ENCODE measurements at places on chromosomes 5 and 9.

GRCh38 chr9:127075624-127076372 is 46.6 kb downstream of the ANGPTL2 start:
- no peak for DNase-seq

- no peak for DNase-seq
Measured at GRCh38 chr5:110250355-110250754, 476.1 kb downstream of the TMEM232 start.

DNA sequence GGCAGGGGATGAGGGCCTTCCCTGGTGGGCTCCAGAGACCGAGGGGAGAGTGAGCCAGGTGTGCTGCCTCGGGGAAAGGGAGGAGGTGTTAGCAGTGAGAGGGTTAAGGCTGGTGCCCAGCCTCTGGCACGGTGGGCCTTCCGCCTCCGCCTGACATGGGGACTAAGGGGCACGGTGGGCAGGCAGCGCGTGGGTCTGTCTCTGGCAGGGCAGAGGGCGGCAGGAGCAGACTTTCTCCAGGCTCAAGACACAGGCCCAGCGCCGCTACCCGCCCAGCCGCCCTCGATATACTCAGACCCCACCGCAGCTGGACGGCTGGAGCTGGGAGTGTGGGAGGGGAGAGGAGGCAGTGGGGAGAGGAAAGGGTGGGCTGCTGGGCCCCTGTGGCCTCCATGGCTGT is 14.9 kb upstream of the FRMPD1 start:
- no peak for DNase-seq

DNA sequence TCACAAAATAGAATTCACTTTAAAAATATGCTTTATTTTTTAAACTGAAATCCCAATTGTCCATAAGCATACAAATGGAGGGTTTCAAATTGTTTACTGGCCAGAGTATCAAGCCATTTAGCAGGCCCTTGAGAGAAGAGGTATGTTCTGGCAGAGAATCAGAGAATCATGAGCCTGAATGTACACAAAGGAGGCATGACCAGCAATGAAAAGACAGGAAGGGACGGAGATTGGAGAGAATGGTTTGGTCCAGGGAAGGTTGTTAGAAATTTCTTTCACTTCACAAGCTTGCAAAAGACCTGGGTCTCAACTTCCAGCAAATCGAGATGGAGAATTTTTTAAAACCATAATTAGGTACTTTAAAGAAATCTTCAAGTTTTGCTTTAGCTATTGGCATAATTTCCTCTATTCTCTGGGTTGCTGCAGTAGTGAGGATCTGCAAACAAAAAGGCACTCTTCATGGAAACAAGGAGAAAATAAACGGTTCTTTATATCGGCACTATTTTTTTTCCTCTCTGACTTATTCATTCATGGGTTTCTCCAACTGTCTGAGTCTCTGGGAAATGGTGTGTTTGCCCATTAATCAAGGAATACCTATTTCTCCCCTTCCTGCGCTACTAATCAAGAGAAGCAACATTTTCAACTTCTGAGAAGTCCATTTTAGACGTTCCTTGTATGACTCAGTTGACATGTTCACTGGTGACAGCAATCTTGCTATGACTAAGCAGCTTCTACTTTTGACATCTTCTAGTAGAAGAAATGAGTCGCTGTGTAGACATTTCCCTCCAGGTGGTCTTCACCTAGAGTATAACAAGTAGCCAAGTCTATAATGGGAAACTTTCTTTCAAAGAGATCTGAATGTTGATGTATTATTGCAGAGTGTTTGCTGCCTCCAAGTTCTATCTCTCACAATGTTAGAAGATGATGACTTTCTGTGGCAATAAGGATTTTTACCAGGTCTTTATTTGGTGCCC is 23.1 kb upstream of the ERCC6L2 start:
- no peak for DNase-seq

GRCh38 chr9:35650341-35651158 is at the start of gene SIT1:
Gene SIT1, minus strand, starts transcription at chr9:35650931. Its CDS starts 78 bp downstream, at chr9:35650853.
- no peak for DNase-seq

DNA sequence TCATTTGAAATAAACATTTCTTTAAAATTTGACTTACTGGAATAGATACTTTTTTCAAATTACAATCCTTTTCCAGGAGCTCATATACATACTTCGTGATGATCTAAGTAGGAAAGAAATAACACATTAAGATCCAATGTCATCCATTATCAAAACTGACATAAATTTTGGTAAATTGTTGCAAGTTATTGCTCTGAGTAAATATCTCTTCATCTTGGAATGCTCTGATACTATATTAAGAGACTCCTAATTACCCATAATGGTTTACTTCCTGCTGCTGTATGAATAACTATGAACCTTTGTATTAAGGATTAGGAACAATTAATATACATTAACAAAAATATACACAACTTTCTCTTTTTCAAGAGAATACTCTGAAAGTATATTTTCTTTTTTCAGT is 223.0 kb upstream of the POU5F2 start:
- DNase-seq: no peak

DNA sequence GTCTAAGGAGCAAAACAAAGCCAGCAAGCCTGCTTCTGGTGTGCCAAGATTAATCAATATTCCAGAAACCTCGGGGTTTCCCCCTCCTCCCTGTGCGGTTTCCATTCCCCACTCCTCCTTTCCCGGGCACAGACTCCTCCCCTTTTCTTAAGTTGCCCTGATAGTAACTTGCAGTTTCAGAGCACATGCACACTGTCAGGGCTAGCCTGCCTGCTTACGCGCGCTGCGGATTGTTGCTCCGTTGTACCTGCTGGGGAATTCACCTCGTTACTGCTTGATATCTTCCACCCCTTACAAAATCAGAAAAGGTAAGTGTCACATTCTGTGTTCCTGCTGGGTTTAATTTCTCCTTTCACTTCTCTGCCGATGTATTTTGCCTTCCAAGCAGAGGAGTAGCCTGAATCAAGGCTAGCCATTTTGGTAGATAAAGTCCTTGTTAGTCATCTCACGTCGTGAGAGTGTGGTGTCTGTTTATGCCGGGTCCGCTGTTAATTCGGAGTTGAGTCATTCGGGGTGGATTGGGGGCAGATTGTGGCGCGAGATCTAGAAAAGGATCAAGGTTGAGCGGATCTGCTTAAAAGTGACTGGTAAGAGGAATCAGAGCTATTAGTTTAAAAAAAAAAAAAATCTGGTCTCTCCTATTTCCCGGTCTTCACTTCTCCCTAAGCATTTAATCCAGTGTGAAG is at the start of gene SLC1A3:
Gene SLC1A3, plus strand, starts transcription at position 179 of the 686 bp plus-strand sequence. CDS start 1,818 bp downstream, outside the sequence.
- DNase-seq: no peak

GRCh38 chr5:178486239-178486641 is 104.0 kb downstream of the COL23A1 start:
- DNase-seq: no peak

- DNase-seq: peak; percentile 100
Measured at GRCh38 chr9:16705111-16705604, 165.3 kb downstream of the BNC2 start.

GRCh38 chr5:34016222-34016621 is 8.4 kb upstream of the AMACR start:
- DNase-seq: no peak

DNA sequence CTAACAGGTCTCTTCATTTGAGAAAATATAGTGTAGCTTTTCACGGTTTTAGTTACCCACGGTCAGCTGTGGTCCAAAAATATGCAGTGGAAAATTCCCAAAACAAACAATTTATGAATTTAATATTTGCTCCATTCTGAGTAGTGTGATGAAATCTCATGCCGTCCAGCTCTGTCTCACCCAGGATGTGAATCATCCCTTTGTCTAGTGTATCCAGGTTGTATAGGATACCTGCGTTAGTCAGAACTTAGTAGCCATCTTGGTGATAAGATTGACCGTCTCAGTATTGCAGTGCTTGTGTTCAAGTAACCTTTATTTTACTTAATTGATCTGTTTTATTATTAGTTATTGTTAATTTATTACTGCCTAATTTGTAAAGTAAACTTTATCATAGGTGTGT is 41.1 kb downstream of the NDUFS4 start:
- no peak for DNase-seq

DNA sequence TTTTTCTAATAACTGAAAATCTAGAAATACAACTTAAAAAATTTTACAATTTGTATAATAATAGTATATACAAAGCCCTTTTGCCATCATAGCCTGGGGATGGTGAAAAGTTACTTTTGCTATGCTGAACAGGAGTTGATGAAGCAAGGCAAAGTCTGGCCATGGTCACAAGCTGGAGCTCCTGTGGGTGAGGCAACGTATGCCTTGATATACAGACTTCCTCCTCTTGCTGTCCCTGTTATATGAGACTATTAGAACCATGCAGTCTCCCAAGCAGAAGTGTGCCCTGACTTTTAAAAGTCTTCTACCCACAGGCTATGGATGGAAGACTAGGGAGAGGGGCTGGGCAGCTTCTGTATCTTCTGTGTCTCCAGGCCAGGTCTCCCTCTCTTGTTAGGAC is 15.7 kb downstream of the FAM151B start:
- no peak for DNase-seq

DNA sequence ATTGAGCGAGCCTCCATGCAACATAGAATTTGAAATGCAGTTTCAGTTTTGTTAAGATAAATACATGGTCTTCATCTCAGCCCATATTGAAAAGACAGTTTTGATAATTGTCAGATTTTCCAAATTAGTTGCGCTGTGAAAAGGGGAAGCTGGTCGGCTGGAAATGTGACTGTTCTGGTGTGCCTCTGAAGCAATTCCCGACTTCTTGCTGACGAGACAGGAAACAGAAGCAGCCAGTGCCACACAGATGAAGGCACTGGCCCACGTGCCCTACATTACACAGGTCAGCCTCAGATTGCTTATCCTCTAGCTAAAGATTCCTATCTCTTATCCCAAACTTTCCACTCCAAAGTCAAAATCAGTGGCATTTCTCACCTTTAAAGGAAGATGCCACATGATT is 214.1 kb upstream of the TLE4 start:
- no peak for DNase-seq

GRCh38 chr9:134388976-134389375 is 62.7 kb downstream of the RXRA start:
- no peak for DNase-seq

- DNase-seq: peak; percentile 81
Measured at GRCh38 chr9:83934569-83935275, 13.5 kb upstream of the KIF27 start.

- DNase-seq: no peak
Measured at GRCh38 chr5:131323378-131323777, 59.5 kb downstream of the CDC42SE2 start.

DNA sequence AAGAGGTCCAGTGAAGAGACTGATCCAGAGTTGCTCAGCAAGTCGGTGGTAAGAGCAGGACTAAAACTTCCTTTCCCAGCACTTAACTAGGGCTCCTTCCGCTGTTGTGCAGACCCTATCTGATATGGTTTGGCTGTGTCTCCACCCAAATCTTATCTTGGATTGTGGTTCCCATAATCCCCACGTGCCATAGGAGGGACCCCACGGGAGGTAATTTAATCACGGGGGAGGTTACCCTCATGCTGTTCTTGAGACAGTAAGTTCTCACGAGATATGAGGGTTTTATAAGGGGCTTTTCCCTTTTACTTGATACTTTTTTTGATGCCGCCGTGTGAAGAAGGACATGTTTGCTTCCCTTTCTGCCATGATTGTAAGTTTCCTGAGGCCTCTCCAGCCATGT is 221.9 kb upstream of the GLRA1 start:
- no peak for DNase-seq

GRCh38 chr5:120217001-120217400 is 247.1 kb upstream of the PRR16 start:
- no peak for DNase-seq

GRCh38 chr5:82597437-82597836 is 319.3 kb upstream of the RPS23 start:
- no peak for DNase-seq

DNA sequence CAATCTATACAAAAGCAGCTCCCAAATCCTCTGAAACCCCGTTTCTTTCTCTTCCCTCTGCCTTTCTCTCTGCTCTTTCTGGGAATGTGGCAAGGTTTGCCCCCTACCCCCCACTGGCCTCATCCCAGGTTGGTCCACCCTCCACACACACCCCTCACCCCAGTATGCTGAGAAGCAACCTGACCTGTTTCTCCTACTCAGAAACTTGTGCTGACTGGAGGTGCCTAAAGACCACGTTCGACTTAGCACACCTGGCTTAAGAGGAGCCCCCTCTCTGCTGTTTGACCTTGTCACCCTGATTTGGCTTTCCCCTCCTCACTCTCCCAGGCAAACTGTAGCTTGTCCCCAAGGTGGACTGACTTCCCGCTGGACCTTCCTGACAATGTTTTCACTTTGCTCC is 1.1 kb upstream of the SEPTIN8 start:
- no peak for DNase-seq

- DNase-seq: no peak
Measured at GRCh38 chr9:13805546-13805945, 508.4 kb downstream of the NFIB start.

GRCh38 chr5:111945535-111945934 is 188.5 kb upstream of the NREP start:
- no peak for DNase-seq

DNA sequence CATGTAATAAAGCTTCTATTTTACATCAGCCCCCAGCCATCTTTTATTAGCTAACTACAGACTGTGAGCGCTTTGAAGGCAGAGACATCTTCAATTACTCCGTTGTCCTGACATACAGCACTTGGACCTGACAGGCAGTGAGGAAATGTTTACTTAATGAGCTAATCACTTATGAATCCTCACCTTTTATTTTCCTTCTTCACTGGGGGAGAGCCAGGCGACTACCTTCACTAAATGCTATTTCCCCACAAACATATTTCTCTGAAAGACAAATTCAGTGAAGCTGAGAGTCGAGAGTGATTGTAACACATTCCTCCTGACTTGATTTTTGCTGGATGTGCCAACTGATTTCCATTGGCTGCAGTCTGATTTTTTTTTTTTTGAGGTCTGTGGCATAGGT is 192.1 kb upstream of the CLINT1 start:
- no peak for DNase-seq

DNA sequence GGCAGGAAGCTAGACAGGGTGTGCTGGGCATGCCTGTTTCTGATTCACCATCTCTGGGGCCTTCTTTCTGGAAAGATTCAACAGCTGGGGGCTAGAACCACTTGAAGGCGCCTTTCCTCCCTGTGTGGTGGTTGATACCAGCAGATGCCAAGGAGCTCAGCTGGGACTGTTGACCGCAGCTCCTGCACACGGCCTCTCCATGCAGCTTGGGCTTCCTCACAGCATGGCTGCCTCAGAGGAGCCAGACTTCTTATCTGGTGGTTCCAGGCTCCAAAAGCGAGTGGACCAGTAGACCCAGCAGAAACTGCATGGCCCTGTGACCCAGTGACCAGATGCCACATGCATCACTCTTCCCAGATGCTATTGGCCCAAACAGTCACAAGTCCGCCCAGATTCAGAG is 74.7 kb upstream of the COL5A1 start:
- no peak for DNase-seq

DNA sequence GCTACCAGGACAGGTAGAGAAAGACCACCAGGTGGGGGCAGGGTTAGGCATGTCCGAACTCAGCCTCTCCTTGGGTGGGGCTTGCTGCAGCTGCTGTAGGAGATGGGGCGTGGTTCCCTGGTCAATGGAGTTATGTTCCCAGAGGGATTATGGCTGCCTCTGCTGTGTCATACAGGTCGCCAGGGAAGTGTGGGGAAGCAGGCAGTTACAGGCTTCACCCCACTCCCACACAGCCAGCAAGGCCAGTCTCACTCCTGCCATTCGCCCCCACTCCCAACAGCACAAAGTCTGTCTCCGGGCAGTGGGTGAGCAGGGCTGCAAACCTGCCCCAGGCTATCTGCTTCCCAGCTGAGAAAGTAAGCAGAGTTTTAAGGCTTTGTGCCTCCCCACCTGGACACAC is 20.0 kb upstream of the CEP72 start:
- no peak for DNase-seq
